K562 (cell line): ENCODE measurements at places on chromosomes 11 and 22.

GRCh38 chr22:36619797-36620399, 83.7 kb downstream of the CACNG2 start:
- no peak for DNase-seq

GRCh38 chr11:23423656-23424055, 563.4 kb upstream of the CCDC179 start:
- DNase-seq, result no peak

DNA sequence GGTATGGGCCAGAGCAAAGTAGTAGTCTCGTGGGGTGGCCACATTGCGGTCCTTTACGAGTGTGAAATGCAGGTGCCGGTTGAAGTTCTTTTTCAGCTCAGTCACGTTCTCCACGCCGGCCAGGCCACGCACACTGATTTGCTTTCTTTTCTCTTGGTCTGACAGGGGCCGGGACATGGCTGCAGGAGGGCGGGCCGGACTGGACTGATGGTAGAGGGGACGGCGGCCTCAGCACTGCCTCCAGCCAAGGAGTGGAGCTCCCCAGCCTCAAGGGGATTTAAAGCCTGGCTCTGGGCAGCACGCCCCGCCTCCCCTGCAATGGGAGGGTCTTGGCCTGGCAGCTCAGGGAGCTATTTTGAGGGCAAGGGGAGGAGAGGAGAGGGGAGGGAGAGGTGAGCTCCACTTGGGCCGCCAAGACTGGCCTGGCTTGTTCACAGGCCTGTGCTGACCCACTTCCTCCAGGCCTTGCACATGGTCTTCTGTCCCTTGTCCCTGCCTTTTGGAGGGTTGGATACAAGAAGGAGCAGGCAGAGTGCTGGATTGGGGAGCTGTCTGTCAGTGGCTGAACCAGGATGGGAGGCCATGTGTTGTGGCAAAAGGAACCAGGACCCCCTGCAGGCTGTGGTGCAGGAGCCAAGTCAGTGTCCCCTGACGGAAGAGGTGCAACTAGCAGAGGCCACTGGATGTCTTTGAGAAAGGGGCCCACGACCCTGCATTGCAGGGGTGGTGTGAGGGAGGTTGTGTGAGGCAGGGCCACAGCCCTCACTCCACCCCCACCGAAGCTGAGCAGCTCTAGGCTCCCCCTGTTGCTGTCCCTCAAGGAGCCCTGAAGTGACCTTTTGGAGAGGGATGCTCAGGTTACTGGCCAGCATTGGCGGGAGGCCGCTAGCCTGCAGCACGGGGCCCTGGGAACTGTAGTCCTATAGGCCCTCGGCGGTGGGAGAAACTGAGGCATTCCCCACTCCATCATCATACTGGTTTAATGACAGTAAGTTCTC, at the start of gene PYGM:
TSS of gene PYGM (minus strand) at position 253 of the 998 bp plus-strand sequence. CDS start at position 177, 76 bp downstream.
- DNase-seq, result peak; percentile 44

GRCh38 chr11:61294717-61295595, at the start of gene VWCE:
VWCE (minus strand) TSS chr11:61295316; CDS start chr11:61295037, 279 bp downstream.
- no peak for DNase-seq

DNA sequence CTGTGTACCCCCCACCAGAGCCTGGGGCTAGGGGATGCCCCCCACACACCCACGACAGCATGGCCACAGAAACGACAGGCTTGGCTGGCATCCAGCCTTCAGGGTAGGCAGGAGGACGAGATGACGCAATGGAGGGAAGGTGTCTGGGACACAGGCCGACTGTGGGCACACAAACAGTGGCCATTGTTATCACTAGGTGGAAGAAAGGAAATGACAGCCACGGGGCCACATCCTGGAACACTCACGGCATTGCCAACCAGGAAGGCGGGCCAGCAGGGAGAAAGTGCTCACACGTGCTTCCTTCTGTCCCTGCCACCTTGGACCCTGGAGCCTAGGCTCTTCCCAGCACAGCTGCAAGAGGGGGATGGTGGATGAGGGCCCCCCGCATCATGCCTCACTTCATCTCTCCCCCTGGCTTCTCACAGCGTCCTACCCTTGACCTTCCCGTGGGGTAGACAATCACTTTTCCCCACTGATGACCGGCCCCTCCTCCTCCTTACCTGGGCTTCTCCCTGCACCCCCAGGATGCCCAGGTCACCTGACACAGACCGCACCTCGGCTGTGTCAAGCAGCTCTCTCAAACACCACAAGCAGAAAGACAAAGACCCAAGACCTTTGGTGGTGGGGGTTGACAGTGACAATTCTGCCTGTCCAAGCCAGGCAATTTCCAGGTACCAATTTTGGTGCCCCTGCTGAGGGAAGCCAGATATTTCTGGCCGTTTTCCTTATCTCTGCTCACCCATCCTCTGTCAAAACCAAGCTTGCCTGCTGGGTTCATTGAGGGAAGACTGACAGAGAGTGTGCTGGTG, 8.6 kb downstream of the PLA2G6 start:
- DNase-seq, result no peak

DNA sequence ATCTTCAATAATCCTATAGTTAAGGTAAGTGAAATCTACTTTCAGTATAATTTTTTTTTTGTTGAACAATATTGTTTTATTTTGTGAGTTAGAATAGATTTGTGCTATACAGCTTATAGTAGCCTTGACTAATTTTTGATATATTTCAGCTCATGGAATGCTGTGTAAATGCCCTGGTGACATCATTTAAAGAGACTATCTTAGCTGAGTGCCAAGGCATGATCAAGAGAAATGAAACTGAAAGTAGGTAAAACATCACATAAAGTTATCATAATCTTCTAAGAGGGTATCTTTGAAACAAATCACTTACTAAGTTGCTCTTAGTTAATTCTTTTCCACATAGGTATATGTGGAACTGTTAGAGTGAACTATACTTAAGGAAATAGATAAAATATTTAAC, 51.4 kb upstream of the ACAT1 start:
- no peak for DNase-seq

DNA sequence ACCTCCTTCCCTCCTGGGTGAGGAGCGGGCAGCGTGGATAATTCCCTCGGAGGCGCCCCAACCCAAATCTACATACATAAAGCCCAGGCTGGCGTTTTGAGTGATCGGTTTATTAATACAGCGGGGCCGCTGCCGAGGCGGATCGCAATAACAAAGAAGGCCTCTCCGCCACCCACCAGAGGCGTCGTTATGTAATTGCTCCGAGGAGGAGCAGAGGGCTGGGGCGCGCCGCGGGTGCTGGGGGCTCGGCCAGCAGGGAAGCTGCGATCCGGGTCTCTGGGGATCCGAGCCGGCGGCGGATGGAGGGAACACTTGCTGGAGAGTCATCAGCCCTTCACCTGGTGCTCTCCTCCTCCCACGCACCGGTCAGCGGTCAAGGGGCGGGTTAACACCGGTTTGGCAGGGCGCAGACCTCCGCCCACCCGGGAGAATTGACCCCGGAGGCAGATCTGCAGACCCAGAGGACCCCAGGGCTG, 6.4 kb upstream of the TP53I11 start:
- peak; percentile 47 for DNase-seq

- no peak for DNase-seq
These were observed 19.6 kb upstream of the TXNRD2 start for GRCh38 chr22:19961201-19961580.

DNA sequence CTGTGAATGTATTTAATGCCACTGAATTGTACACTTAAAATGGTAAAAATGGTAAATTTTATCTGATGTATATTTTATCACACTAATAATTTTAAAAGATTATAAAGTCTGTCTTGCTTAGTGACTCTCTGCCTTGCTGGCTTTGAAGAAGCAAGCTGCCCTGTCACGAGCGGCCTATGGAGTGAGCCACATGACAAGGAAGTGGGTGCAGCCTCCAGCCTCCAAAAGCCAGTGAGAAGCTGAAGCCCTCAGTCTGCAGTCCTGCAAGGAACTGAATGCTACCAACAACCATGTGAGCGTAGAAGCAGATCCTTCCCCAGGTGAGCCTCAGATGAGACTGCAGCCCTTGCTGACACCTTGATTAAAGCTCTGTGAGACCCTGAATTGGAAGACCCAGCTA, 20.0 kb downstream of the C11orf24 start:
- no peak for DNase-seq

- DNase-seq, result no peak
These were observed 2.5 kb downstream of the FAM227A start for GRCh38 chr22:38653741-38654140.

DNA sequence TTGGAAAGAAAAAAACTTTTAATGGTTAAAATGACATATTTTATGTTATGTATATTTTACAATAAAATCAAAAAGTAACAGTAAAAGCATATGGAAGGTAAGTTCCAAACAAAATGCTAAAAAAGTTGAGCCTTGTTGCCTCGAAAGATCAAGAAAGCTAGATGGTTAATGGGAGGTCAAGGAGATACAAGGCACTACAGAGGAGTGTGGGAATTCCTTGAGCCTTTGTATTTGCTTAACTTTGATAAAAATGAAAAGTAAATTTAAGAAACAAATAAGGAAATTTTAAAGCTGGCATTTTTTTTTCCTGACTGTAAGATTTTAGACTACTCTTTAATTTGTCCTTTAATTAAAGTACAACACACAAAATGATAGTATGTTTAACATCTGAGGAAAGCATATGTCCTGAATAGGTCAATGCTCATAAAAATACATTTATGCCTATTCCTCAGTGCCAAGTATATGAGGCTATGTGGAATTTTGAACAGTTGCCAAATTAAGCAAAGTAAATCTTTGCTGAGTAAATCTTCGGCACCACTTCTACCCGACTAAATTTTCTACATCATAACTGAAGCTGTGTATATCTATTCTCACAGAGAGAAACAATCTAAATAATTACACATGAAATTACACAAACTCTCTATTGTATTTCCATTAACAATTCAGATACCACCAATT, 108.8 kb downstream of the TTC28 start:
- DNase-seq, result no peak

DNA sequence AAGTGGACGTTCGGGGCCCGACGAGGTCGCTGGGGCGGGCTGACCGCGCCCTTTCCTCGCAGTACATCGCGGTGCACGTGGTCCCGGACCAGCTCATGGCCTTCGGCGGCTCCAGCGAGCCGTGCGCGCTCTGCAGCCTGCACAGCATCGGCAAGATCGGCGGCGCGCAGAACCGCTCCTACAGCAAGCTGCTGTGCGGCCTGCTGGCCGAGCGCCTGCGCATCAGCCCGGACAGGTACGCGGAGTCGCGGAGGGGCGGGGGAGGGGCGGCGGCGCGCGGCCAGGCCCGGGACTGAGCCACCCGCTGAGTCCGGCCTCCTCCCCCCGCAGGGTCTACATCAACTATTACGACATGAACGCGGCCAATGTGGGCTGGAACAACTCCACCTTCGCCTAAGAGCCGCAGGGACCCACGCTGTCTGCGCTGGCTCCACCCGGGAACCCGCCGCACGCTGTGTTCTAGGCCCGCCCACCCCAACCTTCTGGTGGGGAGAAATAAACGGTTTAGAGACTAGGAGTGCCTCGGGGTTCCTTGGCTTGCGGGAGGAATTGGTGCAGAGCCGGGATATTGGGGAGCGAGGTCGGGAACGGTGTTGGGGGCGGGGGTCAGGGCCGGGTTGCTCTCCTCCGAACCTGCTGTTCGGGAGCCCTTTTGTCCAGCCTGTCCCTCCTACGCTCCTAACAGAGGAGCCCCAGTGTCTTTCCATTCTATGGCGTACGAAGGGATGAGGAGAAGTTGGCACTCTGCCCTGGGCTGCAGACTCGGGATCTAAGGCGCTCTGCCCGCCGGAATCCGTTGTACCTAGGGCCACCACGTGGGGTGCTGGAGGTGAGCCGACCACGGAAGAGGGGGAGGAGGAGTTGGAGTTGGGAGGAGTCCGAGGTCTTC, 771 bp downstream of the MIF start:
- DNase-seq, result peak; percentile 88

GRCh38 chr22:25112538-25113253, 87.0 kb upstream of the CRYBB3 start:
- no peak for DNase-seq

DNA sequence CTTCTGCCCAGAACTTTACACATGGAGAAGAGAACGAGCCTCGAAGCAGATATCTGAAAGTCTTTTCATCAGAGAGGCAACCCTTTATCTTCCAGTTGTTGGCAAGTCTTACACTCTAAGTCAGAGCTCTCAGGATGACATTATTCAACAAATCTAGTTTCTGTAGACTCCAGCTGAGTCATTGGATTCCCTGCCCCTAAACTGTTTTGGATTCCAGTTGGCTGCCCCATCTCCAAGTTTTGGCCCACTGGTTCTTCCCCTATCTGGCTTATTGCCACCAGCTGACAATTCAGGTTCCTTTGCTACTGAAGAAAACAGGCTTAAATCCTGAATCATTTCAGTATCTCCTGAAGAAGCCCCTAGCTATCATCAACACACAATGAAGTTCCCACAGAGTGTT, 14.2 kb downstream of the SAAL1 start:
- no peak for DNase-seq

DNA sequence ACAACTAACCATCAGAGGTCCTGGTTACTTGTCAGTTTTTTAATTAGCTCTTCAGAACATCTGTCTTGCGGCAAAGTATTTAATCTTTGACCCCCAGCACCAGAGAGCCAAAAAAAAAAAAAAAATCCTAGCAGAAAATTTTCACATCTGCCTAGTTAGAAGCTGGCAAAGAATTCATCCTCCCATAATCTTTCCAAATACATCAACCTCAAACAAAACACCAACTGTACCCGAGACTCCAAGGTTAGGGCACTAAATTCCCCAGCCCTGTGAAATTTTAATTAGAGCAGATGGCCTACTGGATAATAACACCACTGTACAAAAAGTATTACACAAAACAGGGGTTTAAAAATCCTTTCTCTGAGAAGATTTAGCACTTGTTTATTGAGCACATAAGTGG, 55.7 kb downstream of the RAB38 start:
- no peak for DNase-seq

DNA sequence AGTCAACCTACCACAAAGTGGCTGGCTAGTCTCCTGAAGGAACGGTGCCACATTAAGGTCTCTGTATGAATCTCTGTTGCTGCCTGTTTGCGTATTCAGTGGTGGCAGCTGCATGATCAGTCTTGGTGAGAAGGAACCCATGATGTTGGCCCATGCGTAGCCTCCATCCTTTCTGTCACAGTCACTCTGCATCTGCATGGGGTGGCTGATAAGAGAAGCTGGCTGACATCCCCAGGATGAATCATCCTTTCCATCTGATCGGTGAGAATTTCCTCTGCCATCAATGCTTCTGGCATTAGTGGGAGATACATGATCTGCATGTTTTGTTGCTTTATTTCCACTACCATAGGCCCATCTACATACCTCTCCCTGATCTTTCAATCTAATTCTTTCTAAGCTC, 199.0 kb upstream of the NECTIN1 start:
- peak; percentile 11 for DNase-seq

- DNase-seq, result no peak
These were observed 43.7 kb downstream of the MED15 start for GRCh38 chr22:20550851-20551744.

GRCh38 chr22:48708558-48709245, 1119.0 kb downstream of the BRD1 start:
- DNase-seq, result no peak

DNA sequence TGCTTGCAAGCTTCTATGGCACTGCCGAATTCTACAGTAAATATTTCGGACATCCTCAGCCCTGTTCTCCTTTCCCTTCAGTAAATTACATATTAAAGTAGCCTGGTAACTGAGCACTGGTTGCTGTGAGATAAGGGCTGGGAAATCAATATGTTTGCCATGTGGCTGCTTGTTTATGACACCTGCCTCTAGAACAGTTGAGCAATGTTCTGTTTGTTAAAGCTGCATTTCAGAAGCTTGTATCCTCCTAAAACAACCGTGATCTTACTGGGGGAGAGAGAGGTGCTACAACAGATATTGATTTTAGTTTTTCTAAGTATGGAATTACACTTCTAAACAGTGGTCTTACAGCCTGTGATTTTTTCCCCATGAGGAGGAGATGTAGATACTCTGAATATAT, 39.4 kb downstream of the ZBTB16 start:
- no peak for DNase-seq
